ENCODE measurements at places on chromosomes 16 and 17. TPM values are rescaled to one million over a fixed set of nuclear protein-coding genes. Genes with fewer than 3 reads are reported as not detected.

Gene CCP110
- polyA plus RNA-seq, result 16.4 TPM

- DNase-seq, result no peak
These were observed 259.0 kb upstream of the ZFHX3 start for GRCh38 chr16:73306901-73307413.

- DNase-seq, result no peak
These were observed 191.1 kb downstream of the ZFHX3 start for GRCh38 chr16:72856797-72857196.

GRCh38 chr17:28712032-28712704, 480 bp upstream of the PROCA1 start:
- no peak for DNase-seq

DNA sequence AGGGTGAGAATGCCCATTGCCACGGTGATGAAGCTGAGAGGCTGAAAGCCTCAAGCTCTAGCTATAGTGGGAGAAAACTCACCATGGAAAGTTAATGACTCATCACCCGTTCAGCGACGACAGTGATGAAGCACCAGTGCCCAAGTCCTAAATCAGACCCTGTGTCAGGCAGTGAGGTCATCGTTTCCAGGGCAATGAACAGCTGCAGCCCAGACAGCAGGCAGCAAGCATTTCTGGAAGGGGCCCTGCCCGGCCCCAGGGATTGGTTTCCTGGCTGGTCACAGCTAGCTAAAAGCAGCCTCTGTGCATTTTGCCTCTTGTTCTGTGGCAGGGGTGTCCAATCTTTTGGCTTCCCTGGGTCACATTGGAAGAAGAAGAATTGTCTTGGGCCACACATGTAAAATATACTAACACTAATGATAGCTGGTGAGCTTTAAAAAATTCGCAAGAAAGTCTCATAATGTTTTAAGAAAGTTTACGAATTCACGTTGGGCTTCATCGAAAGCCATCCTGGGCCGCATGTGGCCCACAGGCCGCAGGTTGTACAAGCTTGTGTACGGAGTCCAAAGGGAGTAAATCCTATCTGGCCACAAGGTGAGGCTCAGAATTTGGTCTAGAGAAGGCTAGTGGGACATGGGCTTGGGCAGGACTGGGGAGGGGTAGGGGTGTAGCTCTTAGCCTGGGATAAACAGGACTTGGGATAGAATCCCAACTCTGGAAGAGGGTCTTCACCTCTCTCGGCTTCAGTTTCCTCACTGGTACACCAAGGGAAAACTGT, 40.6 kb downstream of the MIS12 start:
- peak; percentile 77 for DNase-seq

DNA sequence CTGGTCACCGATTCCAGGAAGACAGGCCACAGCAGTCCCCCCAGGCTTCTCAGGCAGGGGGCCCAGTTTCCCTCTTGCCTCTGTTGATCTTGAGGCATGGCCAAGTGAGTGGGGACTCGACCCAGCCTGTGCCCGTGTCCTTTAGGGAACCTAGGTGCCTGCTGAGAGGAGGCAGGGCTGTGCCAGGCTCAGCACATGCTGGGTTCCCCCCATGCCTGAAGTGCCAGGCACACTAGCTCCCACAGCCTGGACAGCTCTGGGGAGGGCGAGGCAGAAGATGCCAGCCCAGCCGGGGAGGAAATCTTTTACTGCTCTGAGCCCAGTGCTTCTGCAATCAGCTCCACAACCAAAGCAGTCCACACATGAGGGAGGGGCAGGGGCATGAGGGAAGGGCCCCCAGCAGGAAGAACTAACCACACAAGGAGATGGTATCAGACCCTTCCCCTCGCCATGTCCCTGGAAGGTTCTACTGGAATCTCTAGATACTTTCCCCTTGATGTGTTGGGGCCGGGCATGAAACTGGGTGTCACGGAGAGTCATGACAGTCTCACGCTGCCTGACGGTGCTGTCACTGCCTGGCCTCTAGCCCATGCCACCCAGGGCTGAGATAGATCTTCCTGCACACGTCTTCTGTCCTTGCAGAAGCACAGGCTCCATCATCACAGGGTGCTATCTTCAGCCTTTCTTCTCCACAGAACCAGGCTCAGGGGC, 25.5 kb downstream of the MYO18A start:
- DNase-seq, result no peak

Gene TMEM94
- 156 TPM for polyA plus RNA-seq
